Stimulated activated CD8-positive, alpha-beta memory T cell treated with anti-CD3 and anti-CD28 coated beads, Interleukin-15, amount 100 ng/mL, for 48 hours (primary cell): ENCODE measurements at places on chromosomes 6 and 20.

- no peak for DNase-seq
These were observed 5.6 kb downstream of the TAF4 start for GRCh38 chr20:62059920-62060630.

GRCh38 chr6:99668036-99668705 is 61.5 kb downstream of the PRDM13 start:
- DNase-seq = no peak

DNA sequence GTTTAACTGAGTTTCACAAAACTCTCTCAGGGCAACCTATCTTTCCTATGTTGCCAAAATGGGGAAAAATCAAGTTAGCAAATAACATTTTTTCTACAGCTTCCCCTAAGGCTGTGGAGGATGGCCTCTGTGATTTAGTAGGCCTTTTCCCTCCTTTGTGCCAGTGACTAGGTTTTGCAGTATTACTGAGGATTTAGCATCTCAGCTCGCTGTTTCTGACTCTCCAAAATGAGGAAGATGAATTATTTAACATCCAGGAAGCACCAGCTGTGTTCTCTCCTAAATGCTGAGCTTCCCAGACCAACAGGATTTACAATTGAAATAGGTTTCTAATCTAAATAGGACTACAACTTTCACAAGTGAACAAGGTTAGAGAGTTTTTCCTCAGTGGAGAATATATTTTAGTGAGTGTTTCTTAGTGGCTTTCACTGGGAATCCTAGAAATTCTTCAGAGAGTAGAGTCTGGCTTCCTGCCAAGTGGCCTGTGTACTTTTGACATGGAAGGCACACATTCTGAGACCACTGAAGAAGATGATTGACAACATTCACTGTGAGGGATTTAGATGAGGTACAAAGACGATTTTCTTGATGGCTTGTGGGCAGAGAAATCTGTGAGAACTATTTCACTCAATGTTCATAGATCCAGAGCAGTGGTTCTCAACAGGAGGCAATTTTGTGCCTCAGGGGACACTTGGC is 62.4 kb downstream of the PTCHD4 start:
- no peak for DNase-seq

- no peak for DNase-seq
These were observed 35.4 kb downstream of the AGPAT4 start for GRCh38 chr6:161238500-161238899.

DNA sequence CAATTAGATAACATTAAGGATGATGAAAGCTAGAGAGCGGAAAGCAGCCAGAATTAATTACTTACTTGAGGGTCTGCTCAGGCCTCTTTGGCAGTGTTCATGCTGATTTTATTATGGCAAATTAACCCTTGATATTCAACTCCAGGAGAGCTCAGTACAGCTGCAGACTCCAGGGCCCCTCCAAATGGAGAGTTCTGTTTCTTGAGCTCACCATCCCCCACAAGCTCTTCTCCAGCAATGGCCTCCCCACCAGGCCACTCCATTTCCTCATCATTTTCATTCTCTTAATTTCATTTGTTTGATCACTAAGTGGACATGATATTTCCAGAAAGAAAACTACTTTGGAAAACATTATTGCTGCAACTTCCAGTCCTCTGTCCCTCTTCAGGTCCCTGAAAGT is 513.3 kb upstream of the NOX3 start:
- DNase-seq = no peak

- no peak for DNase-seq
These were observed 51.5 kb upstream of the EPB41L1 start for GRCh38 chr20:36102809-36103596.
